ENCODE measurements at places on chromosomes 4 and X.

- DNase-seq: no peak
These were observed 42.0 kb downstream of the MFAP3L start for GRCh38 chr4:169984173-169984572.

DNA sequence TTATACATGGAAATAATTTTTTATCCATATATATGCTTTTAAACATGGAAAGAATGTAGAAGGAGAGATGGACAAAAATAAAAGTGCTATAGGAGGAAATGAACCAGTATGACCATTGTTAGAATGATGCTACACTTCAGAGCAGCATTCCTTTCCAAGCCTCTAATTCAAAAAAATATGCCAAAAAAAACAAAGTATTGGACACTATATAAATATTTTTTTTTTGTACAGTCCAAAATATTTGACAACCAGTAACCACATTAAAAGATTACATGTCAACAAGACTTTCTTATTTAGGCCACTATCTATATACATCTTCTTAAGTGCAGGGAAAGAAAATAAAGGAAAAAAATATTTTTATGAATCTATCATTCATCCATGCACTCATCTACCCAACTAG lies 198.6 kb downstream of the LRBA start:
- DNase-seq: no peak

GRCh38 chrX:47145395-47146120 lies 537 bp downstream of the RBM10 start:
- no peak for DNase-seq

- DNase-seq: no peak
These were observed 1608.7 kb downstream of the STIM2 start for GRCh38 chr4:28469387-28469786.

- no peak for DNase-seq
These were observed at the start of gene HS3ST1 for GRCh38 chr4:11428231-11428898. TSS of gene HS3ST1 (minus strand) at chr4:11428894. CDS start at chr4:11400005, 28,889 bp downstream.

DNA sequence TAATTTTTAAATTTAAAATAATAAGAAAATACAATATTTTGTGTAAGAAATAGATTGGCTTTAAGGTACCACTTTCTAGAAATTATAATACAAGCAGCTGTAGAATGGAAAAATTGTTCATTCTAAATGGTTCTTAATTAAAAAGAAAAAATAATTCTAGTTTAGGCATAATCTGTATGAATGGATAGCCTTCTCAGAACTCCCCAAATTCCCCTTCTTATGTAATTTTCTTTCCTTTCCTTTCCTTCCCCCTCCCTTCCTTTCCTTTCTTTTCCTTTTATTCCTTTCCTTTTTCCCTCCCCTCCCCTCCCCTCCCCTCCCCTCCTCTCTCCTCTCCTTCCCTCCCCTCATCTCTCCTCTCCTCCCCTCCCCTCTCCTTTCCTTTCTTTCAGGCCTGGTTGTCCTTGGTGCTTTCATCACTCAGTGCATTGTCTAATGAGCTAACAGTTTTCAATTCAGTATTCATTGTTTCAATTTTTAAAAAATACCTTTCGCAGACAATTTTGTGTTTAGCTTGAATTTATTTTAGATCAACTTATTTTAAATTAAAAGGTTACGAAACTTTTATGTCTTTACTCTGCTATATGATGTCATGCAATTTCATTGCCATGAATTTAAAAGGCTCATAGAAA lies 28.8 kb downstream of the LRIT3 start:
- no peak for DNase-seq

DNA sequence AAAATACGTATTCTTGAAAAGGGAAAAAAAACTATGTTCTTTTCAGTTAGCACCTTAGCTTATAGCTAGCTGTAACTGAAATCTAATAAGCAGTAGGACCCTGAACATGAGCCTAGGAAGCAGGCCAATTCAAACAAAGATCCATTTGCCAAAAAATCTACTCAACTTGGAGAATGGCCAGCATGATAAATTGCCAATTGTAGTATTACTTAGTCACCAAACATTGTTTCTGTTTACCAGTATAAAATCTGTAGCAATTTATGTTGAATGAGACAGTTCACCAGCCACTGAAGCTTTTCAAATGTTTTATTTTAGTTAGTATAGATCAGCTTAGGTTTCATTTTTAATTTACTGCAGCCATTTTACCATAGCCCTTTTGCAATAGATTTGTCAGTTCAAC lies 323.6 kb upstream of the DIPK2B start:
- DNase-seq: no peak

DNA sequence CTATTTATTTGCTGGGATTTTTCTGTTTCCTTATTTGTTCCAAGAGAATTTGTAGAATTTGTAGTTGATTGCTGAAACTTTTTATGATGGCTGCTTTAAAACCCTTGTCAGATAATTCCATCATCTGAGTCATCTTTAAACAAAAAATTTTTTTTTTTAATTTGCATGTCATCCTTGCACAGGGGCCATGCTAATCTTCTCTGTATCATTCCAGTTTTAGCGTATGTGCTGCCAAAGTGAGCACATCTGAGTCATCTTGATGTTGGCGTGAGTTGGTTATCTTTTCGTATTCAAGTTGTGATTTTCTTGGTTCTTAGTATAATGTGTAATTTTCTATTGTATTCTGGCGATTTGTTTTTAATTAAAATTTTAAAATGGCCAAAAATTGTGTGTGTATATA lies 18.7 kb upstream of the ZNF157 start:
- no peak for DNase-seq

DNA sequence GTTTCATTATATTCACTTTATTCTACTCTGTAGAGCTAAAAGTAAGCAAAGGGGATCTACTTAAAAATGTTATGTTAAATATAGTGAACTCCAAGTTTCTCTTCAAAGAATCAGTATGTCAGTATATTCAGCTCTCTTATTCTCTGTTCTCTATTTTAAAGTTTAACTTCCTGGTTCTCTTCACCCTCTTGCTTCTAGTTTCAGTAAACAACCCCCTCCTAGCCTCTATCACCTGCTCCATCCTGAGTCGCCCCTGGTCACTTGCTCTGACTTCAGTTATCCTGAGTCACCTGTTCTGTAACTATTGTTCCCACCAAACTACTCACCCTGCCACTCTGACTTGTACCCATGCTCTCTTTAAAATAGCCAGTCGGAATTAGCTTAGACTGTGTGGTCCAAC lies 180.9 kb upstream of the AADAT start:
- DNase-seq: no peak

DNA sequence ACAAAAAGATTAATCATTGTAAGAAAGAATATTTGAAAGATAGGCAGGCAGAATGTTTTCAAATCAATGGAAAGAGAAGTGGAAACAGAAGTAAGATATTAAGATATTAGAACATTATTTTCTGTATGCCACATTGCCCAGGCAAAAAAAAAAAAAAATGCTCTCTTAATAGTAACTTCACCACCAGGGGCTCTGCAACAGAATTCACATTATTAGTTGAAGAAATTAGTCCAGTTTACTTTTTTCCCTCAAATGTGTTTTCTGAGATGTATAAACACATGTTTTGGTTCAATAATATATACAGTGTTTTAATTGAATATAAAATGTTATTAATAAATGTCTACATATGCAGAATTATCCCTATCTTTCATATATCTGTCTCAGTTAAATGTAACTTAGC lies 78.0 kb upstream of the ADAD1 start:
- no peak for DNase-seq

DNA sequence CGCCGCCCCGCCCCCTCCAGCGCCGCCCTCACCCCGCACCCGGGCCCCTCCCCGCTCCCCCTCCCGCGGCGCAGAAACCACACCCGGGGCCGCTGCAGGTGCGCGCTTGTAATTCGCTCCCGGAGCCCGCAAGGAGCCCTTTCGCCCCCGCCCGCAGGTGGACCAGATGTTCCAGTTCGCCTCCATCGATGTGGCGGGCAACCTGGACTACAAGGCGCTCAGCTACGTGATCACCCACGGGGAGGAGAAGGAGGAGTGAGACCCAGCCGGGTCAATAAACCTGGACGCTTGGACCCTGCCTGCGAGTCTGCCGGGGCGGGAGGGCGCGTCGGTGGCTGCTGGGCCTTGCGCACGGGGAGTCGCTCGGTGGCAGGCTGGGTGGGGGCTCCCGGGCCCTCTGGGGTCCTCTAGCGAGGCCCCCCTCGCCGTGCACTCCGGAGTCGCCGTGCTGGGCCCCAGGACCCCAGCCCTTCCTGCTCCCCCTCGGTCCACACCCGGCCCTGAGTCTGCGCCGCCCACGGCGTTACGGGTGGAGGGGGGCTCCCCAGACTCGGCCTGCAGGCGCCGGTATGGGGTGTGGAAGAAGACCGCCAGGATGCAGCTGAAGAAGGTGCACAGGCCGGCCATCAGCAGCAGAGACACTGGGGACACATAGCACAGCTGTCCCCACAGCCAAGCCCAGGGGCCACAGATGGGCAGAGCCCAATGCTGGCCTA lies 7.1 kb downstream of the SLC49A3 start:
- DNase-seq: no peak

DNA sequence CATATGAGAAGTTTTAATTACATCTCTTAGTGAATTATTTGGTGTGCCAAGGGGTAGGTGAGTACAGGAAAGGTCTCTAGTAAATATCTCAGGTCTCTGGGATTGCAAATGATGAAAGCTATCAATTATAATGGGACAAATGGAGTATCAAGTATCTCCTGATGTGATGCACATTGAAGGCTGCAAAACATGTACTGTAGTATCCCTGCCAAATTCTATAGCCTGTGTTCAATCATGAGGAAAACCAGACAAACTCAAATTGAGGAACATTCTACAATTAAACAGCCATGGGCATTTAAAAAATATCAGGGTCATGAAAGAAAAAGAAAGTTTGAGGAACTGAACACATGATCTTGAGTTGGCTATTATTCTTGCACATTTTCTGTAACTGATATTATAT lies 665.4 kb upstream of the PABPC4L start:
- DNase-seq: no peak

GRCh38 chr4:83779103-83780052 lies 243.5 kb downstream of the GPAT3 start:
- no peak for DNase-seq

DNA sequence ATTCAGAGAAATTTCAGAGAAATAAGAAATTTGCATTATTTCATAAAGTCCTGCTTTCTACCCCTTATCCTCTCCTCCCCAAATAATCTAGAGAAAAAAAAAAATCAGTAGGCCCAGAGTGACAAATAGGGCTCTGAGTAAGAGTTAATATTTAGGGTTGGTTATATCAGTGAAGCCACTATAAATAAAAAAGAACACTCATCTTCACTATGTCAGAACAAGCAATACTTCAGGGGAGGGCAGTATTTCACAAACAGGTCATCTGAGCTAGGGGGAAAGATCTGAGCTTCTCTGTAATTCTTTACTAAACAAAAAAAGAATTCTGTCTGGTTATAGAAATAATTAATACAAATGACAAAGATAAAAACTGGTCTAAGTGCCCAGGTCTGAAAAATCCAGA lies 39.4 kb downstream of the PDE5A start:
- DNase-seq: no peak

DNA sequence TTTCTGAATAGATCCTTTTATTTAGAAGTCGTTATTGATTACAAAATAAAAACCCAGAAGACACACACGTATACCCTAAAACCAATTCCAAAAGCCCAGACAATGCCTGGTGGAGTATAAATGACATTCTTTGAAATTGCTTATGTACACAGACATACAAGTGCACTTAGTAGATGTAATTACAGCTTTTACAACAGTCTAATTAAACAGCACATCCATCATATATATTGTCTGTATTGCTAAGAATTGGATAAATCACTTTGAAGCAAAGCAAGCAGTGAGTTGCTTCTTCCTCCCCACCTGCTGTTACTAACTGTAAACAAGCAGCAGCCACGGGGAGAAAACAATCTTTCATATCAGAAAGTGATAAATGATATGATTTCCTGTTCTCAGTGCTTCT lies 645.7 kb downstream of the TLL1 start:
- peak; percentile 71 for DNase-seq

DNA sequence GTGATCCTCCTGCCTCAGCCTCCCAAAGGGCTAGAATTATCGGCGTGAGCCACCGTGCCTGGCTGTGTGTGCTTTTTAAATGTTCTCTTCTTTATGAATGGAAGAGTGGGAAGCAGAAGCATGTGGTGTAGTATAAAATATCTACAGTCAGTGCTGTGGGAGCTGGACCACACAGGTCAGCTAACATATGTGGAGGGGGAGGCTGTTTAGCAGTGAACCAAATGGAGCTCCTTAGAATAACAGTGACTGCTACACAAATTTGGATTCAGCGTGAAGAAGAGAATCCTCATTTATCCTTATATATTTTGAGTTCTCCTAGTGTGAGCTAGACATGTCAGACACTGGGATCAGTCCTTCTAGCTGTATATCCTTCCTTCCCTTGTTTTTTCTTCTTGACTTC lies 3.2 kb downstream of the SNX25 start:
- no peak for DNase-seq

- DNase-seq: no peak
These were observed 3.9 kb downstream of the TAB3 start for GRCh38 chrX:30885136-30885535.

GRCh38 chrX:21373637-21374162 lies 518 bp upstream of the CNKSR2 start:
- DNase-seq: peak; percentile 50

DNA sequence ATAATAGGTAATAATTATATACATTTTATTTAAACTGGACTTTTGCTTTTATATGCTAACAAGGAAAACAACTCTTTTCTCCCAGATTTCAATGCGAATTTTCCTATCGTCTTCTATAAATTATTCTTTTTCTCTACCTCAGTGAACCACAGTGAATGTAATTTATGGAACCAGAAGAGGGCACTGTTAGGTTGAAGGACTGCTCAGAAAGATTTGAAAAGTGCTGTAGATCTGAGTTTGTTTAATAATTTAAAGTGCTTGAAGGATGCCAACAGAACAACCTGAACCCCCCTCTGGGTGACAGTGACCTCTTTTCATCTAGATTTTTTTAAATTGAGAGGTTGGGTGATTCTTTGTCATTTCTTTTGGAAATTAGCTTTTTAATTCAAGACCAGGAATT lies 54.9 kb downstream of the PHOX2B start:
- no peak for DNase-seq

GRCh38 chr4:40516651-40517050 lies 113.0 kb downstream of the RBM47 start:
- no peak for DNase-seq

GRCh38 chr4:6359536-6360308 lies 90.1 kb downstream of the WFS1 start:
- DNase-seq: no peak

DNA sequence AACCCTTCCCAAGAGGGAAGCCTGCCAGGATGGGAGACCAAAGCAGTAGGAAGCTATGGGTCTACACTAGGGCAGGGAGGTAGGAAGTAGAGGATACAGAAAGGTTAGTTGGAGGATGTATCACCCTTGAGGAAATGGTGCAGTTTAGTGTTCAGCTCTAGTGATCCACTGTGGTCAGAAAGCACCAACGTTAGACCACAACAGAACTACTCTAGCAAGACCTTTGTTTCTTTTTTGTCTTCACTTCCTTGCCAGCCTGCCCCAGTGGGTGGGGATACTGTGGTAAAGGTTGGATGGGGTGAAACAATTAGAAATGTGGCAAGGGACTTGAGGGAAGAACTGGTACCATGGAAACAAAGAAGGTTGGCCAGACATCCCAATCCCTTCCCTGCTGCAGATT lies 83.3 kb downstream of the DDIT4L start:
- no peak for DNase-seq

DNA sequence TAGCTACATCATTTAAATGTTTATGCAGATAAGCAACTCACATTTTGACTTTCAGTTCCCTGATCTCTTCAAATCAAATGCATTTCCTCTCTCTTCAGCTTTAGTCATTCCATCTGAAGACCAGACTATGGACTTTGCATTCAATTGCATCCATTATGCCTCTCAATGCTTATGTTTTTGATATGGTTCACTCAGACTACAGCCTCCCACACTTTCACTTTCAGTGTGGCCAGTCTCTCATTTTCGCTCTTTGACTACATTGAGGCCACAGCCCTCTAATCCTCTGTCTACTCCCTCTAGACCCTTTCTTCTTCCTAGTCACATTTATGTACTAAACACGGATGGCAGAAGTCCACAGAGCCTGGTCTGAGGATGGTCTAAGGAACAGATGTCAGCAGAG lies 24.5 kb upstream of the VEGFC start:
- DNase-seq: no peak

Measured in NCI-H1092 (cell line).